ENCODE measurements at places on chromosomes 6 and 20.

- DNase-seq = no peak
Observed at GRCh38 chr6:21845439-21846140, 252.0 kb downstream of the SOX4 start.

- no peak for DNase-seq
Observed at GRCh38 chr6:32290886-32291450, 67.1 kb upstream of the NOTCH4 start.

- DNase-seq = no peak
Observed at GRCh38 chr6:47276377-47276776, 33.3 kb downstream of the TNFRSF21 start.

DNA sequence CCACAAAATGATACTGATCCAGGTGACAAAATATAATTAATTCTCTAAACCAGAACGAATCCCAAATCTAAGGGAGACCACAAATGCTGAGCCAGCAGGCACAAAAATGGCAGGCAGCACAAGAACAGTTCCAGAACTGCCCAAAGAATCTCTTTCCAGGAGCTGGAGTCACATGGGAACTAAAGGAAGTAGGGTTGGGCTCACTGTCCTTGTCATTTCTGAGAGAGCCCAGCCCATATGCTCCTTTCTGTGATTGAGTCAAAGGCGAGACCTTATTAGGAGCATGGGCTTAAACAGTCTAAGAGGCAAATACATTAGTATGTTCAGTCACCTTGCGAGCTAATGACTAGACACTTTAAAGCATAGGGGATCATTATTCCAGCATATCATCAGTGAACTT, 327.6 kb upstream of the ARID1B start:
- no peak for DNase-seq

GRCh38 chr20:57834306-57835073, 124.7 kb upstream of the PMEPA1 start:
- no peak for DNase-seq

DNA sequence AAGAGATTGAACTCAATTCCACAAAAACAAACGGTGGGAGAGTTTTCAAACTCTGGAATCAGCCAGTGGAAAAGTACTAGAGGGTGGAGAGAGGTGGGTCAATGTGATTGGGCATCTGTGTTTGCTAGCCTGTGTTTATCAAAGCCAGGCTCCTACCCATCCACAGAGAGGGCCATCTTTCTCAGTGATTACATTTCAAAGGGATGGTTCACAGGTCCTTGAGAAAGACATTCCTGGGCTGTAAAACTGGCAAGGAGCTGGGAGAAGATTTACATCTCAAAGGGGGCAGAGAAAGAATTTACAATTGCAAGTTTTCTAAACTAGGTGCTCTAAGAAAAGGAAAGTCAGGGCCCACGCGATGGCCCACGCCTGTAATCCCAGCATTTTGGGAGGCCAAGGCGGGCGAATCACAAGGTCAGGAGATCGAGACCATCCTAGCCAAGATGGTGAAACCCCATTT, 146.8 kb upstream of the UST start:
- no peak for DNase-seq

DNA sequence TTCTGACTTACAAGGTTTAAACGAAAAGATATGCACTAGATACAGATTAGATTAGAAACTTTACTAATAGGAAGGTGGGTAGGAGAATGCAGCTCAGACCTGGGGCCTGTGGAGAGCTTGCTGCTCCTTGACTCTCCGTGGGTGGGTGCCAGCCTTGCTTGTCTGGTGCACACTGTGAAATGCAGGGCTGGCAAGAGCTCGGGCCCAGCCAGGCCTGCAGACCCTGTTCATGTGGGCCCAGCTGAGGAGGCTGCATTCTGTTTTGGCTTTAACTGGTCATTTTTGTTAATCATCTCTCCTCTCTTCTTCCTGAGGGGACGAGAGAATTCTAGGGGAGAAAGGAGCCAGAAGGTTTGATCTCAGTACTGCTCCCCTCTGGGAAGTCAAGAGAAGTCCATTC, 325.4 kb downstream of the QKI start:
- DNase-seq = no peak

GRCh38 chr6:143215771-143216170, 155.1 kb downstream of the AIG1 start:
- DNase-seq = no peak

DNA sequence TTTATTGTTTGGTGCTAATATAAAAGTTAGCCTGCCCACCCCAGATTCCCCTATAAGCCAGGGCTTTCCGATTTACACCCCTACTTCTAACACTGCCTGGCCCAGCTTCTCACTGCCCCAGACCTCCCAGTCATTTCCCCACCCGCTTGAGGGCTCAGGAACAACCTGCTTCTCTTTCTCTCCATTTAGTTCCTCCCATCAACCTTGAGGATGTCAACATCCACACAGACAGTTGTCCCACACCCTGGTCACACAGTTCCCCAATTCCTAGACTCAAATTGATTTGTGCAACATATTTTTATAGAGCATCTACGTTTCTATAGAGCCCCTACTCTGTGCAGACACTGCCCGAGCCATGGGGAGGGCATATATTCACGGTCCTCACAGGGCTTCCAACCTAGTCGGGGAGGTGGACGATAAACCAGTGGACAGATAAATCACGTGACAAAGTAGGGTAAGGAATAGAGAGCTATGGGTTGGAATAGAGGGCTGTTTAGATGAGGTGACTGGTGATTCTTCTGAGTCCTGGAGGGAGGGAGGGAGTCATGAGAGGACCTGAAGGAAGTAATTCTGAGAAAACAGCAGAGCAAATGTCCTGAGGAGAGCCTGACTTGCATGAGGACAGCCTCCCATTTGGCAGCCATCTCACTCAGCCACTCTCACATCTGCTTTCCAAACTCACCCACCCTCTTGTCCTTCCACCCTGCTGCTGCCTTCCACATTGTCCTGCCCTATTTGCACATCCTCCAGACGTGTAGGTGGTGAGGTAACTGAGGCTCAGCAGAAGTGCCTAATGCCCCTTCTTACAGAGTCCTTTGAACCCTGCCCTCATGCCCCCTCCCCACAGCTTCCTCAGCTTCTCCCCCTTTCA, 6.3 kb downstream of the GABRR2 start:
- DNase-seq = no peak
